ENCODE measurements at places on chromosomes 5 and 9.

DNA sequence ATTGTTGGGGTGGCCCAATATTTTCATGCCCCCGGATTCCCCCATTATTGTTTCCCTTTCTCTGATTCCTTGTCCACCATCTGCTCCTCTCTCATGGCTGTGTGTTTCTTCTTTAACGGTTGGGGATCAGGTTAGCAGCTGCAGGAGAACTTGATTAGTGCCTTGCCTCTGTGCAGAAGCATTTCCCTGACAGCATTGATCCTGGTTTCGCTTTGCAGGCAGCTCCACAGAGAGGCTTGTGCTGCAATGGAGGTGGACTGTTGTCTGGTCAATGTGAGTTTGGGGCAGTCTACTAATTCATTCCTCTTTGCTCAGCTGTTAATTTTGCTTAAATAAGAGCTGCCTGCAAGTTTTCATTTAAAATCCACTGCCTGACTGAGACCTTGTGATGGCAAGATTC is 32.5 kb upstream of the SSBP2 start:
- no peak for DNase-seq

GRCh38 chr5:84861306-84861705 is 476.6 kb upstream of the EDIL3 start:
- no peak for DNase-seq

GRCh38 chr9:105901514-105902109 is 207.3 kb downstream of the TMEM38B start:
- no peak for DNase-seq

DNA sequence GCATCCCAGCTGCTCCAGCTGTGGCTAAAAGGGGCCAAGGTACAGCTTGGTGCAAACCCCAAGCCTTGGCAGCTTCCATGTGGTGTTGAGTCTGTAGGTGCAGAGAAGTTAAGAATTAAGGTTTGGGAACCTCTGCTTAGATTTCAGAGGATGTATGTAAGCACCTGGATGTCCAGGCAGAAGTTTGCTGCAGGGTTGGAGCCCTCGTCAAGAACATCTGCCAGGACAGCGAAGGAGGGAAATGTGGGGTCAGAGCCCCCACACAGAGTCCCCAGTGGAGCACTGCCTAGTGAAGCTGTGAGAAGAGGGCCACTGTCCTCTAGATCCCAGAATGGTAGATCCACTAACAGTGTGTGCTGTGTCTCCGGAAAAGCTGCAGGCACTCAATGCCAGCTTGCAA is 236.2 kb upstream of the ADRA1B start:
- DNase-seq = no peak

GRCh38 chr5:180315762-180316212 is 23.9 kb upstream of the MAPK9 start:
- DNase-seq = peak; percentile 45

DNA sequence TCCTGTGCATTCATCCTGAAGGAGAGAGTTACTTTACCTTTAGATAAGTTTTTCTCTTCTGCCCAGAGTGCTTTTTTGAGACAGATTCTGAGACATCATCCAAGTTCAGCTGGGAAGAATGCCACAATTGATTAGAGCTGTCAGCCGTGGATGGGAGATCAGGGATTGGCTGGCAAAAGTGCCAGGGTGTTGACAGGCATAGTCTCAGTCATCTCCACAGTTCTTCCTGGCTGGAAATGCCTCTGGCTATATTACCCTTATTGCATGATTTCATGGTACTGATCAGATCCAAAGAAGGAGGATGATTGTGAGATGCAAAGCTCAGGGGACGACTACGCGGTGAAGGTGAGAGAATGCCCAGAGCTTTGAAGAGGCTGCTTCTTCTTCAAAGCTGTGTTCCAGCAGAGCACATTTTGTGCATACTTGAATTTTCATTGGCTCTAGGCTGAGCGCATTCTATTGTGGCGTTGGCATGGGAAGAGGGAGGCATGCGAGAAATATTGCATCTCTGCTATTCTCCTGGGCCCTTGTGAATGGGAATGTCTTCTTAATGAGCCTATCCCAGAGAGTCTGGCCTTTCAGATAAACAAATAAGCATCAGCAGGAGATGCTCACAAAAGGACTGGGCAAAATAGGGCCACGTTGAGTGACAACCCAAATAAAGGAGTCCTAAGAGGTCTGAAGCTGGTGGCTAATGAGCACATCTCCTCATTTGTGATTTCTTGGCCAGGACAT is 82.1 kb downstream of the GRIA1 start:
- no peak for DNase-seq

- no peak for DNase-seq
Measured at GRCh38 chr9:92538541-92538940, 2.8 kb upstream of the ECM2 start.

DNA sequence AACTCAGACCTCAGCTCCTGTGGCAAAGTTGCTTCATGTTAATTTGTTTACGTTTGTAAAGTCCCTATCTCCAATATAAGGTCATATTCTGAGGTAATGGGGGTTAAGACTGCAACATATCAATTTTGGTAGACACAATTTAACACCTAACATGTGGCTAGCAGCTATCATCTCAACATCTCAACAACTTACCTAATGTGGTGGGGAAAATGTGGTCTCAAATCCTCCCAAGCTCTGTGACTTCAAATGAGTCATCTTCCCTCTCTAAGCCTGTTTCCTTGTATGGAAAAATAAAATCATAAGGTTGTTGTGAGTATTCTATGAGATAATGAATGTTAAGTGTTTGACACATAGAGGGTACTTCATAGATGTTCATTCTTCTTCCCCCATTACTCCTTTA is 443.3 kb downstream of the CDK5RAP2 start:
- no peak for DNase-seq

DNA sequence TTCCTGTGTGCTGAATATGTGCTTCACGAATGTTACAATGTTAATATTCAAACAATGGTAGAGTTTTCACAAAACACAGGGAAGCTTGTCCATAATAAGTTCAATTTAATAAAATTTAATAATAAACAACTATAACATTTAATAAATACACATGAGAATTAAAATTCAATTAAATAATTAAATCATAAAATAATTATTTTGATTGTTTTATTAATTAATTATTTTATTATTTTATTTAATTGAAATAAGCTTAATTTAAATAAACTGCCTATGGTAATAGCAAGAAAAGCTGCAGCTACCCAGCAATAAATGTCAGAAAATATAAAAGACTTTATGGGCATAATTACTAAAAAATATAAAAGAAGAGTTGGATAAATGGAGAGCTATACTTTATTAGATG is 149.0 kb upstream of the NFIB start:
- no peak for DNase-seq

GRCh38 chr5:89047571-89047970 is 164.6 kb upstream of the MEF2C start:
- DNase-seq = no peak

GRCh38 chr9:70112981-70113380 is 69.3 kb downstream of the MAMDC2 start:
- no peak for DNase-seq

- no peak for DNase-seq
Measured at GRCh38 chr5:133354323-133355185, 257.8 kb downstream of the FSTL4 start.

DNA sequence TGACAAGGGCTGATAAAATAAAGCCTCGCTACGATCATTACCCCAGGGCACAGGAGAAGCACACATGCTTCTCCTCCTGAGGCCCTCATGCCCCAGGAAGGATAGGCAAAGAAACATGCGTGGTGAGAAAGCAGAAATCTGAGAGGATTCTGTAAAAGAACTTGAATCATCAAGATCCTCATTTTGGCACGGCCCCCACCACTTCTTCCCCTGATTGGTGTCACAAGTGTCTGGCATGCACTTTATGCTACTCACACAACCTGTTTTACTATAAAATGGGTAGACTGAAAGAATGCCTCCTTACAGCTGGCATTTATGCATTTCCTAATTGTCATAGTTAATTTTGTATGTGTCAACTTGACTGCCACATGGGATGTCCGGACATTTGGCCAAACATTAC is 32.1 kb downstream of the PCA3 start:
- DNase-seq = no peak

- DNase-seq = no peak
Measured at GRCh38 chr5:59251627-59252026, 641.9 kb downstream of the PDE4D start.

DNA sequence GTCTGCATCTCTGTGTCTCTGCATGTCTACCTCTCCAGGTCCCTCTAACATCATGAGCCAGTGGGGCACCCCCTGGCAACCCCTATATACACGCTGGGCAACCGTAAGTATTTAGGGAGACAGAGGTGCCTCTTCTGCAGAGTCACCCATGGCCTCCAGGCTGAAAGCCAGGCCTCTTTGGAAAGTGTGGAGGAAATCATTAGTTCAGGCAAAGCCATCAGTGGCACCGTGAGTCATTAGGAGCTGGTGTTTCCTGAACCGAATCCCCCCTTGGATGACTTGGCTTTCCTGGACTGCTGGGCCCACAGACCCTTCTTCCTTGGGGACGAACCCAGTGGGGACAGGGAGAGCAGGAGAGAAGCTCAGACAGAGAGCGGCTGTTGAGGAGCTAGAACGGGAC is 174.8 kb downstream of the OLFM1 start:
- DNase-seq = no peak

DNA sequence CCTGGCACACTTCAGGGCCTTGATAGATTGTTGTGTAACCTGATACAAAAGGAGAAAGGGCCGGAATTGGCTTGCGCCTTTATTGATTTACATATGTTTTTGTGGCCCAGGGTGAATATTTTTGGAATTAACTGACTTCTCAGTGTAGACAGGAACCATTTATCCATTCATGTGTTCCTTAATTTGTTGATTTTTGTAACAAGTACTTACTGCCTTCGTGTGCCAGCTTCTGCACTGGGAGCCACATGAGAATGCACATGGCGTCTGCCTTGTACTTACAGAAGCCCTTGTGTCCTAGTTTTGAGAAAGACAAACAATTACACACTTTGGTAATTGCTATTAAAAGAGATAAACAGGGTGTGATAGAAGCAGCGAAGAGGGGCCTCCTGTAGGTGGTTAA is 26.4 kb downstream of the EHMT1 start:
- no peak for DNase-seq

DNA sequence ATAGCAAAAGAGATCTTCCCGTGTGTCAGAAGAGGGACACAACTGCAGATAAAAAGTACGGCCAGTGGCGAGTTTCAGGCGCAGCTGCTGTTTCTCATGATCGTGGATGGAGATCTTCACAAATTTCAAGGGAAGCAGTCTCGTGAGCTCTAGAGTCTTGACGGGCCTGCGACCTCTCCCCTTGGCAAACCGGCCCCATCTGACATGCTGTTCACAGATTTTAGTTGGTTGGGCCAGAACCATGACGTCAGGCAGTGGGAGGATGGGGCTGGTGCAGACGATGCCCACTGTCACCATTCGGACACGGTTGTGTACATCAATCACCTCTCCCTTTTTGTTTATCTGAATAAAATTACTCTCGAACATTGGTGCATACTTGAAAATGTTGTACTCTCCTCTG is 396 bp downstream of the GARIN3 start:
- DNase-seq = no peak

DNA sequence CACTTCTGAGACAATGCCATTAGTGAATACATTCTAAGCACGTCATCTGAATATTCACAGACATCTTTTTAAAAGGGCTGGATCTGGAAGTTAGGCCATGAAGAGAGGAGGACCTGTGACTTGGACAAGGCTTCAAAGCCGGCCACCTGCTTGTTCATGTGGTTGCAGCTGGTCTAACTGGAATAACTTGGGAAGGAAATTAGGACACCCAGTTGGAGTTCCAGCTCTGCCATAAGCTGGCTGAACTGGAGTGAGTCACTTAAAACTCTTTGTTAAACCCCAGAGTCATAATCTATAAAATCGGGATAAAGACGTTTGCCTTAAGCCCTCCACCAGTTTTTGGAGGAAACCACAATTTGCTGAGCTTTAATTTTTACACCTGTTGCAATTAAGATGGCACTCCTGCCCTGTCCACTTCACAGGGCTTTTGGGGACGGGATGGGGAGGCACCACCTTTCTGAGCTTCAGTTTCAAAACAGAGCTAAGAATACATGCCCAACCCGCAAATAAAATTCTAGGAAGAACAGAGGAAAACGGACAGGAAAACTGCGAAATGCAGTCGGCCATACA is 536 bp upstream of the STX17 start:
- DNase-seq = no peak

- no peak for DNase-seq
Measured at GRCh38 chr9:85909390-85909789, 31.6 kb upstream of the NAA35 start.

DNA sequence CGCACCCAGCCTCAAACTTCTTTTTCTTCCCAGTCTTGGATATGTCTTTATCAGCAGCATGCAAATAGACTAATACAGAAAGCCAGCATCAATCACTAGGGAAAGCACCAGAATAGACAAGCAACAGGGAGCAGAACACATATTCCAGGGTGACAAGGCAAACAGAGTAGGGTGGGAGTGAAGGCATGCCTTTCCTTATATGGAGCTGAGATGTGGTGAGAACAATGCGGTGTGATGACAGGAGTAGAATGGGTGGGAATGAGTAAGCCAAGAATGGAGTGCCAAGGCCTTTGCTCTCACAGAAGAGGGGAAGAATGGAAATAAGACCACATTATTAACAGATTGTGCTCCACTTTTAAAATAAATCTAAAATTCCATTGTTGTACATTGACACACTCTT is 115.6 kb downstream of the CETN3 start:
- no peak for DNase-seq

- no peak for DNase-seq
Measured at GRCh38 chr9:119917175-119917574, 547.9 kb upstream of the BRINP1 start.

- DNase-seq = no peak
Measured at GRCh38 chr5:107853696-107854095, 183.0 kb upstream of the EFNA5 start.

DNA sequence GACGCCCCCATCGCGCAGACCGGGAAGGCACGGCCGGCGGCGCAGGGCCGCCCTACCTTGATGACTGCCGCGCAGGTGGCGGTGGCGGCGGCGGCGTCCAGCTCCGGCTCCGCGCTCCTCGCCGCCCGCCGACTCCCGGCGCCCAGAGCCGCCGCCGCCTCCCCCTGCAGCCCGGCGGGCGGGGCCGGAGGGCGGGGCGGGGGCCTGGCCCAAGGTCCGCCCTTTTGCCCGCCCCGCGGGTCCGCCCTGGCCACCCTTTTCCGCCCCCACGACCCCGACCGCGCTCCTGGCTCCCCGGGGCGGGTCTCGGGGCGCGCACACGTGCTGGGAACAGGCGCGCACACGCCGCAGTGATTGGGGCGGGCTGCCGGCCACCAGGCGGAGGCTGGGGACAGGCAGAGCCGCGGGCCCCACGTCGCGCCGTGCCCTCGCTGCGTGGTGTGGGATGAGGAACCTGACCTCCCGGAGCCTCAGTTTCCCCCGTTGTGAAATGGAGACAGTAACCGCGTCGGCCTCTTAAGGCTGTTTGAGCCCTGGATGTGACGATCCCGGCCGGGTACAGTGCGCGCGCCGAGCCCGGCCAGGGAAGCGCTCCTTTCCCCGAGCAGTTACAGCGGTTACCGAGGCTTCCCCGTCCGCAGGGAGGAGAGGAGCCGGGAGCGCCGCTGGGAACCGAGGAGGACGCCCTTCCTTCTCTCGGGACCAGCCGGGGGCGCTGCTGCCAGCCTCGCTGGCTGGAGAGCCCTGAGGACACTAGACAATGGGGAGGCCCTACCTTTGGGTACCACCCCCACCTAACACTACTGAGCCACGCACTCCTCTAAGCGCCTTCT is at the start of gene CORO2A:
CORO2A (minus strand) TSS at position 135 of the 833 bp plus-strand sequence. CDS start 34,977 bp downstream, outside the sequence.
- peak; percentile 78 for DNase-seq

All from CD8-positive, alpha-beta memory T cell (primary cell).